Right ventricle myocardium inferior (tissue), 1 donor: ENCODE measurements at places on chromosomes 13 and 19. TPM values are rescaled to one million over a fixed set of nuclear protein-coding genes. Genes with fewer than 3 reads are reported as not detected.

The PSG11 gene
- not detected for total RNA-seq

The KIRREL2 gene
- total RNA-seq: not detected

The SEMA6B gene
- 16.7 TPM for total RNA-seq

The FBXO17 gene
- 2.3 TPM for total RNA-seq

The KCNC3 gene
- 1.7 TPM for total RNA-seq

The ZNF296 gene
- 0.19 TPM for total RNA-seq

The ZNF99 gene
- total RNA-seq: 0.08 TPM

The MZT1 gene
- total RNA-seq: 6.6 TPM

The ZC3H13 gene
- 40.3 TPM for total RNA-seq

The ERICH4 gene
- total RNA-seq: not detected

The CPB2 gene
- total RNA-seq: not detected

DNA sequence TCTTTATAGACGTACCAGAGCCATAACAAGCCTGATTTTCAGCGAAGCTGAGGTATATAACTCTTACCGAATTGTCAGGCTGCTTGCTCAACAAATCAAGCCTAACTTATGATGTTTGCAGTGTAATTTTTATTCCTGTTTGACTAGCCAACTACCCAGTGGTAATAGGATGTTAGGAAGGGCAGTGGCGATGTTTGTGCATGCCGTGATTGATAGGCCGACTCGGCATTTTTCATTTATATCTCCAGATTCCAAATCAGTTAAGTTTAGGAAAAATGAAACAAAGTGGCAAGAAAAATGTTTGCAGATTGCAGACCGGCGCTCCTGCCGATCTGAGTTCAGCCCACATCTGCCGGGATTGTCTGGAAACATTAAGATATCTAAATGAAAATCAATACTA, 401.6 kb upstream of the ZNF507 start:
- DNase-seq: no peak

- DNase-seq: no peak
Measured at GRCh38 chr19:33260628-33261418, 35.2 kb upstream of the SLC7A10 start.

- no peak for DNase-seq
Measured at GRCh38 chr19:42467183-42467760, 24.5 kb upstream of the CXCL17 start.

DNA sequence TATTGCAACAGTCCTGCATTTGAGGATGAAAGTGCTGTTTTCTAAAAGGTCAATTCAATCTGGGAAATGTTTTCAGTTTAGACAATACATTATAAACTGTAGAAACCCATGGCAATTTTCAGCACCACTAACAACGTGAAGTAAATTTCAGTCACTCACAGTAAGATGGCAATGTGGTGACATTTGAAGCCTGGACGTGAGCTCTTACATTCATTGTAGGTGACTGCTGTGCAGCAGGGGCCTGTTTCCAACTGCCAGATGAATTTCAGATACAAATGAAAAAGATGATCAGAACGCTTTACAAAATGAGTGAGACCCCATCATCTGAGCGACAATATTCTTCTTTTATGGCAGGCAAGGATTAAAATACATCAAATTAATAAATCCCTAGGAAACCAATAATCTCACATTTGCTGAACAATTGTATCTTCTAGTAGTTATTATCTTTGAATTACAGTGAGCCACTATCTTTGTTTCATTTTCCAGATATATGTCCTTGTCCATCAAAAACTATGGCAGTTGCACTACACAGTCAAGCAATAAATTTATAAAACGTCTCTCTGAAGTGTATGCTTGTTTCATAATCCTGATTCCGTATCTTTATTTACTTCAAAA, 1816.8 kb downstream of the OLFM4 start:
- no peak for DNase-seq

DNA sequence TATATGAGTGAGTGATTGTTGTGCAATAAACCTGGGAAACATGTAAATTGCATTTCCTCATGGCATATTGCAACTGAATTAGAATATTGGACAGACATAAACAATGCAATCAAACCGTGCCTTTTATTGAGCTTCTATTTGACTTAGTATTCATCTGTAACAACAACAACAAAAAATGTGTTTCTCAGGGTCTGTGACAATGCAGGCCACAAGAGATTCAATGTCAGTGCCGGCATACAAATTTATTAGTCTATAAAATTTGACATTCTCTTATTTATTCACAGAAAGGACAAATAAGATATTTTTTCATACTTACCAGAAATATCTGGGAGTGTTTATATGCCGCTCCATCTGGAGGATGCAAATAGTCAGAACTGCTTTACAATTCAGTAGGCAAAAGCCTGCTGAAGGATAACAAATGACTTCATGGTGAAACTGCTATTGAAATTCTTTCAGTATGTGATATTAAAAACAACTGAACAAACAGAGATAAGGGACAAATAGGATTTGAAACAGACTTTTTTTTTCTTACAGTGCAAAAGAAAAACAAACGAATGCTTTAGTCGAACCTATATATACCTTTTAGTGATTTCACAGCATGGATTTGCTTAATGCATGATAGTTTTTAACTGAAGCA, 77.2 kb downstream of the DACH1 start:
- no peak for DNase-seq

GRCh38 chr13:34412817-34413375, 529.2 kb upstream of the NBEA start:
- no peak for DNase-seq

DNA sequence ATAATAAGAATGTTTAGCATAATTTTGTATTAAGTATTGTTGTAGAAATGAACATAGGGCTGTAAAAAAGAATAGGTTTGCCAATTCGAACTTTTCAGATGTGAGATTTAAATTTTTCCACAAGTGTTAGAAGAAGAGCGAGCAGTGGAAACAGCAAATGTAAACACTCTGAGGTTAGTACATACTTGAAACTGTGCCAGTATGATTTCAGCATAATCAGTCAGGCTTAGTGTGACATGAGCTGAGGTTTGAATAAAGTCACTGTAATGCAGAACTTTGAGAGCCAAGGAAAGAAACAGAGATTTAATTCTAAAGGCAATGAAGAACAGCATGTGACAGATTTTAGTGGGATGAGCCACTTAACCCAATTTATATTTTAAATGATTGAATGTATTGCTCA, 2166.4 kb downstream of the PCDH9 start:
- no peak for DNase-seq

DNA sequence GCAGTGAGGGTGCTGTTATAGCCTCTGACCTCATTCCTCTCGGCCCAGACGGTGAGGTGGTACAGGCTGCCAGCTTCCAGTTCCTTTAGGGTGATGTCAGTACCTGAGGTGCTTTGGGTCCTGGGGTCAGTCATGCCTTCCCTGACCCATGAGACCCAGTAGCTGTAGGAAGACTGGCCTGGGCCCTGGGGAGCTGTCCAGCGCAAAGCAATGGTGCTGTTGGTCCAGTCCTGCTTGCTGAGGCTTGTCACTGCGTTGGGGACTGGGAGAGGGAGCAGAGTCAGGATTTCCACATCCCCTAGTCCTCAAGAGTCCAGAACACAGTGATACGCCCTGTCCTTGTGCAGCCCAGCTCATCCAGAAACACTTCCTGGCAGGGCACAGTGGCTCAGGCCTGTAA, 10.7 kb downstream of the PTPRH start:
- no peak for DNase-seq

GRCh38 chr19:49119411-49120324, at the start of gene PPFIA3:
TSS of gene PPFIA3 (plus strand) at chr19:49119544. CDS start at chr19:49127874, 8,330 bp downstream.
- DNase-seq: peak; percentile 84

GRCh38 chr13:95724252-95724651, 47.3 kb downstream of the DNAJC3 start:
- no peak for DNase-seq

DNA sequence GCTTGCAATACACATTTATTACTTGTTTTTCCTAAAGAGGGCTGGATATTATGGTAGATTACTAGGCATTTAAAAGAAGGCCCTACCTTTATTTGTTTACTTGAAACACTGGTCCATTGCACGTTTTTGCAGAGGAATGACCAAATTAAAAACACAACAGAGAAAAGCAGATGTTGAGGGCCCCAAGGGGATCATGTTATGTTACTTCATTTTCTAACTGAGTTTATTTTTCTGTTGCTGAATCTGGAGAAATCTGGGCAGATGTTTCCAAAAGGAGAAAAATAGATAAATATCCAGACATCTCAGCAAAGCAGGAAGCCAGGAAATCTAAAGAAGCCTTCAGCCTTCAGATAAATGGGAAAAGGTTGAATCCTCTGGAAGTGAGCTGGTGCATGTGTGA, 353.0 kb downstream of the NDFIP2 start:
- DNase-seq: no peak

DNA sequence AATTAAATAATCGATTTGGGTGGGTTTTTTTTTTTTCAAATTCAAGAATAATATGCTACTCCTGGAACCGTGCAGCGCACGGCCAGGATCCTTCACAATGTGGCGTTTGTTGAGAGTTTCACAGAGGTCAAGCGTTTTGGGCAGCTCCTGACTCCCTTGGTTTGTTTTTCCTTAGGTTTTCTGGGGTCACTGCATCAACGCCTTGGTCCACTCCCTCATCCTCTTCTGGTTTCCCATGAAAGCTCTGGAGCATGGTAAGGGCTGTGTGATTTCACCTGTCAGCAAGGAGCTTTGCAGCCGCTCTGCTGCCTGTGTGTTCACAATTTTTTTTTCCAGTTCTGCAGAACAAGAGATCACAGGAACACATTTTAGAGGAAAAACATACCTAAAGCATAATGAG, 212.4 kb downstream of the SHISA2 start:
- DNase-seq: no peak

DNA sequence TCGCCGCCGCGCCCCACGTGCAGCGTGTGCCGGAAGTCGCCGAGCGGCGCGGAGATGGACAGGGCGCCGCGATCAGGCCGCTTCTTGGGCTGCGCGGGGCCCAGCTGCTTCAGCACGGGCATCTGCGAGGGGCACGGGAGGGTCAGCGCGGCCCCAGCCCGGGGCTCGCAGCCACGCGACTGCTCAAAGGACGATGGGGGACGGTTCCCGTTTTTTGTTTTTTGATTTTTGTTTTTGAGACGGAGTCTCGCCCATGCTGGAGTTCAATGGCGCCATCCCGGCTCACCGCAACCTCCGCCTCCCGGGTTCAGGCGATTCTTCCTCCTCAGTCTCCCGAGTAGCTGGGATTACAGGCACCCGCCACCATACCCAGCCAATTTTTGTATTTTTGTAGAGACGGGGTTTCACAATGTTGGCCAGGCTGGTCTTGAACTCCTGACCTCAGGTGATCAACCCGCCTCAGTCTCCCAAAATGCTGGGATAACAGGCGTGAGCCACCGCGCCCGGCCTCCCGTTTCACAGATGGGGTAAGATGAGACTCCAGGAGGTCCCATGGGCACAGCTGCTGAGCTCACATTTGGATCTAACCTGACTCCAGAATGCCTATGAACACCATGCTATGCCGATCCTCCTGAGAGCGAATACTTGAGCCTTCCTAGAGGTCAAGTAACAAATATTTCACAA, 2.0 kb upstream of the LENG9 start:
- DNase-seq: no peak

DNA sequence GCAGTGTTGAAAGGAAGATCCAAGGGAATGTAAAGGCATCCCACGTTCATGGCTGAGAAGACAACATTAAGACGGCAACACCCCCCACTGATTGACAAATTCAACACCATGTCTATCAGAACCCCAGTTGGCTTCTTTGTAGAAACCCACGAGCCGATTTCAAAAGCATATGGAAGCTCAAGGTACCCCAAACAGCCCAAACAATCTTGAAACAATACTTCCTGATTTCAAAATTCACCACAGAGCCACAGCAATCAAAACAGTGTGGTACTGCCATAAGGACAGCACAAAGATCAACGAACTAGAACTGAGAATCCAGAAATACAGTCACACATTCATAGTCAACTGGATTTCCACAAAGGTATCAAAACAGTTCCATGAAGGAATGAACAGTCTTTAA, 6.2 kb downstream of the MIER2 start:
- DNase-seq: no peak

DNA sequence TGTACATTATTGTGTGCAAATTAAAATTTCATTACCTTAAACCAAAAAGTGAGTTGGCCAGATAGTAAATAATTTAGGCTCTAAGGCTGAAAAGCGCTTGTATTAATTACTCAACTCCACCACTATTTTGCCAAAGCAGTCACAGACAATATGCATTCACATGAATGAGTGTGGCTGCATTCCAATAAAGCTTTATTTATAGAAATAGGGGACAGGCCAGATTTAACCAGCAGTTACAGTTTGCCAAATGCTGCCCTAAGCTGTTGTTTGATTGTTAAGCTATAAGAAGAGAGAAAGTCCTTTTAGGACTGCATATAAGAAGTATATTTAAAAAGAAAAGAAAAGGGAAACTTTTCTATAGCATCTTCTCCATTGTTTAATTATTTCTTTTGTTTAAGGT, 342.6 kb downstream of the ITGBL1 start:
- no peak for DNase-seq

DNA sequence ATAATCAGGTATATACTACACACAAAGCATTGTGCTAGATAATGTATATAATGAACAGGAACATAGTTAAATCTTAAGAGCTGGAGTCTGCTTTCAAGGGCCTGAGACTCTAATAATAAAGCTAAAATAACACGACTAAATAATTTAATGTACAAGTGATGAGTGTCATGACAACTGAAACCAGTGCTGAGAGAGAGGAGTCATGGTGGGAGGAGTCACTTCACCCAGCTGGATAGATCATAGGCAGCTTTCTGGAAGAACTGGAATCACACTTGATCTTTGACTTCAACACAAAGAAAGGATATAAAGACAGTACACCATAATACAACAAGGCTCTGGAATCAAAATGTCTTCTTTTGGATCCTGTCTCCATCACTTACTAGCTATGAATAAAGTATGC, 7.1 kb downstream of the RBM26 start:
- no peak for DNase-seq

DNA sequence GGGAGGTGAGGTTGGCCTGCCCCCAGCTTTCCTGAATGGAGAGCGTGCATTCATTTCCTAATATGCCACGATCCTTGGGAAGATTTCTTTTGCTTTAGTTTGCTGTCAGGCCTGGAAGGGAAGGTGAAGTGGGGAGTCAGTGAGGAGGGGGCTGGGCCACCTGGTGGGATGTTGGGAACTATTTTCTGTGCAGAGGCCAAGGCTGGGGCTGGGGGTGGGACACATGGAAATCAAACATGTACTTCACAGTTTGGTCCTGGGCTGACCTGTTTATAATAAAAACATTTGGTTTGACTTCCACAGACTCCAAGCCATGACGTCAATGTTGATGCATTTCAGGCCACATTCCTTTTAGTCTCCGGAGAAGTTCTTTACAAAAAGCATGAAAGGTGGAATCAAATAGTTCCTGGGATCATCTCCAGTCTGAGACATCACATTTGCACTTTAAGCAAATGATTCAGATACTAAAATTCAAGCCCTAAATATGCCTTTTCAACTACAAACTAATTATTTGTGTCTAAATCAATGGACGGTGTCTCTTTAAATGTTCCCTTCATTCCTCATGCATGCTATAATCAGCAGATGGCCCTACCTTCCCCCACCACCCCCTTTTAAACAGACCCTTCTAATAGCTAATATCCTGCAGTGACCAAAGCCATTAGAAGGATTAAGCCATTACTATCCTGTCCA, 41.5 kb upstream of the MEDAG start:
- DNase-seq: no peak
